Activated CD4-positive, alpha-beta T cell treated with anti-CD3 and anti-CD28 coated beads, Interleukin-2, Interleukin-6, amounts not matched to agents 100 ng/mL and 50 ng/mL, durations not matched to agents 16 hours and 8 hours (primary cell): ENCODE measurements at places on chromosomes 1 and 21.

- peak; percentile 60 for DNase-seq
Observed at GRCh38 chr1:1510912-1511532, 940 bp upstream of the ATAD3A start.

DNA sequence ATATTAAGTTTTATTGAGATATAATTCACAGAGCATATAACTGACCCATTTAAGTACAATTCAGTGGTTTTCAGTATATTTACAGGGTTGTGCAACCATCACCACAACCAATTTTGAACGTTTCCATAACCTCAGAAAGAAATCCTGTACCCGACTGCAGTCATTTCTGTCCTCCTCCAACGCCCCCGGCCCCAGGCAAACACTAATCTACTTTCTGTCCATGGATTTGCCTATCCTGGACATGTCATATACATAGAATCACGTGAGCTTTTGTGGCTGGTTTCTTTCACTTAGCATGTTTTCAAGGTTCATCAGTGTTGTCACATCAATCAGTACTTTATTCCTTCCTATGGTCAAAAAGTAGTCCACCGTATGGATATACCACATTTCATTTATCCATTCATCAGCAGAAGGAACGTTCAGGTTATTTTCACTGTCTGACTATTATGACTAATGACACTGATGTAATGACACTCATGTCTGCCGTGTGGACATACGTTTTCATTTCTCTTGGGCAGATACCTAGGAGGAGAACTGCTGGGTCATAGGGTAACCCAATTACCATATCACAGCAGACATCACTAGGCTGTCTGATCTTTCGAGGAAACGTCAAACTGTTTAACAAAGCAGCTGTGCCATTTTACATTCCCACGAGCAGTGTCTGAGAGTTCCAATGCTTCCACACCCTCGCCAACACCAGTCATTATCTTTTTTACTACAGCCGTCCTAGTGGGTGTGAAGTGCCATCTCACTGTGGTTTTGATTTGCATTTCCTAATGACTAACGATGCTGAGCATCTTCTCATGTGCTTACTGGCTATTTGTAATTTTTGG is 30.8 kb downstream of the MRPL37 start:
- DNase-seq = peak; percentile 65

GRCh38 chr1:37795340-37796125 is 1.9 kb downstream of the MANEAL start:
- peak; percentile 60 for DNase-seq

DNA sequence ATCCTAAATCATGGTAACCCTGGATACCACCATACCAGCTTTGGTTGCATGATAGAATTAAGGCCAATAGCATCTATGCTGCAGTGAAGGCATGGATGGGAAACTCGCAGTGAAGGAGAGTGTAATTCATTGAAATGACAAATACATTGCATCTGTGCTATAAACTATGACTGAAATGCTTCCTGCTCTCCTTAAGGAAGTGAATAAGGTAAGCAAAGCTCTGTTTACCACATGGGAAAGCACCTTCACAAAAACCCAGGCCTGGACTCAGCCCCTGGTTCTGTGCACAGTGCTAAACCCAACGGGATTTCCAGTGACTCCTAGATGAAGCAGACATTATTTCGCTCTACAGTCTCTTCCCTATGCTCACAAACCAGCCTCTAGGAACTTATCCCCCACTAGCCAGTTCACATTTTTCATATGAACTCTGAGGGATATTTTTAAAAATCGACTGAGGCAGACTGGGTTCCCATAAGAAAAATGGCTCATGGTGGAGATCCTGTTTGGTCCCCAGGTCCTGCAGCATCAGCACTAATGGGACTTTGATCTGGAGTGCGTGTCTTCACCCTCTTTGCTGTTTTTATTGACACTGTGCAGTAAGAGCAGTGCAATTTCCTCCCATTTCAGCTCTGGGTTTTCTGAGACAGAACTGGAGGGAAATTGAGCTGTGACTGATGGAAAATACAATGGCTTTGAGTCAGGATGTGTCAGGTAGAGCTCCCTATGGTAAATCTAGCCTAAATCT is 362.7 kb downstream of the SIPA1L2 start:
- no peak for DNase-seq

- no peak for DNase-seq
Observed at GRCh38 chr1:167086033-167086432, 4.1 kb downstream of the GPA33 start.

DNA sequence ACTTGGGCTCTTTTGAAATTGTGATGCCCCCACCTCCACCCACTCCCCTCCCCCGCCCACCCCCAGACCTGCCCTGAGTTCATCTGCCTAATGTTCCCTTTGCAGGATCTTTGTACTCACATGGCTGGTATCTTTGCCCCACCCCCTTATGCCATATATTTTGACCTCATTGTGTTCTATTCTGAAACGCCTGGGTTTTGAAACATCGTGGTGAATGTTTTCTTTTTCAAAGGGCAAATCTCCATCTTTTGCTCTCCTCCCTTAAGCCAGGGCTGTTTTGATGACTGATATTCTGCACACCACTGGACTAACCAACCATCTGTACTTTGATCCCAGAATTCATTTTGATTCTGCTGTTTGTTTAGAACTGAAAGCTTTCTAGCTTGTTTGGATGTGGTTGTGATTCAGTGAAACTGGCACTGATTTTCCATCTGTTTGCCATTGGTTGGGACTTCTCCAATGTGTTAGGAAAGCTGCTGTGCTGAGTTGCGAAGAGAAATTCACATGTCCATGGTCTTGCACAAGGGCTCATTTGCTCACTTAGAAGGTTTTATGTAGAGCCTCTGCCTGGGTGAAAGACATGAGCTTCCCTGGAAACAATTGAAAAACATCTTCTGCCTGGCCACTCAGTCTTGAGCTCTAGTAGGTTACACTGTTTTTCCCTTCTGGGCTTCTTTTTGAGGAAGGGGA is 16.5 kb downstream of the SMAP2 start:
- DNase-seq = peak; percentile 27

DNA sequence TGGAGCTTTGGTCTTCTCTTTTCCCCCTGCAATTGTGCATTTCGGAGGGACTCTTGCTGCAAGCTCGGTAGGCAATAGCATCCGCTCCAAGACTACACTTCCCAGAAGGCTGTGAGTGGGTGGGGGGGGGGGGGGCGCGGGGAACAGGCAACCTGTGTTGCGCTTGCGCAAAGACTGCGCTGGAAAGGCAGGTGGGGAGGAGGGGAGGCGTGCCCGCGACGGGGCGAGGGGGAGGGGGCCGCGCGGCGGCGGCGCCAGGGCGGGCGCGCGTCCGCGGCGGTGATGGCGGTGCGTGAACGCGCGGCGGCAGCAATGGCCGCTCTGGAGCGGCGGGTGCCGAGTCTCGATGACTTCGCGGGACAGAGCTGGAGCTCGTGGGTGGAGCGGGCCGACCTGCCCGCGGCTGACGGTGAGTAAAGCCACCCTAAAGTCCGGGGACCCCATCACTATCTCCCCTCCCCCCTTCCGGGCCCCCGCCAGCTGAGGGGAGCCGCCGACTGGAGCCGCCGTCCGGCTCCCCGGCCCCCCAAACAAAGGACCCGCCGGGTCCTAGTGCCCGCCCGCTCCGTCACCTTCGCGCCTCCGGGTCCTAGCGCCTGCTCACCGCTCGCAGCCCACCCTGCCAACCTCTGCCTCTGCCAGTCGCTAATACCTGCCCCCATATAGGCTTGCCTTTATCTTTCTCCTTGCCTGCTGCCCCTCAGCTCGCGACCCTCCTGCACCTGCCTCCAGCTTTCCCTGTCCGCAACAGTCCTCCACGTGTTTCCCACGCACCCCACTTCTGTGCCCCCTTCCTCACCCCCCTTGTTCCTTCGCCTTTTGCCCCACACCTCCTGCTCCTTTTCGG is at the start of gene ATXN7L2:
ATXN7L2 (plus strand) TSS at position 234 of the 847 bp plus-strand sequence; CDS start at position 283, 49 bp downstream.
- DNase-seq = peak; percentile 96

- no peak for DNase-seq
Observed at GRCh38 chr1:174160109-174160473, 771 bp downstream of the RABGAP1L start.
